Activated T-cell treated with anti-CD3 and anti-CD28 coated beads, Interleukin-2, amount 50 U/mL, for 1 hour (primary cell): ENCODE measurements at places on chromosomes 2 and 18.

DNA sequence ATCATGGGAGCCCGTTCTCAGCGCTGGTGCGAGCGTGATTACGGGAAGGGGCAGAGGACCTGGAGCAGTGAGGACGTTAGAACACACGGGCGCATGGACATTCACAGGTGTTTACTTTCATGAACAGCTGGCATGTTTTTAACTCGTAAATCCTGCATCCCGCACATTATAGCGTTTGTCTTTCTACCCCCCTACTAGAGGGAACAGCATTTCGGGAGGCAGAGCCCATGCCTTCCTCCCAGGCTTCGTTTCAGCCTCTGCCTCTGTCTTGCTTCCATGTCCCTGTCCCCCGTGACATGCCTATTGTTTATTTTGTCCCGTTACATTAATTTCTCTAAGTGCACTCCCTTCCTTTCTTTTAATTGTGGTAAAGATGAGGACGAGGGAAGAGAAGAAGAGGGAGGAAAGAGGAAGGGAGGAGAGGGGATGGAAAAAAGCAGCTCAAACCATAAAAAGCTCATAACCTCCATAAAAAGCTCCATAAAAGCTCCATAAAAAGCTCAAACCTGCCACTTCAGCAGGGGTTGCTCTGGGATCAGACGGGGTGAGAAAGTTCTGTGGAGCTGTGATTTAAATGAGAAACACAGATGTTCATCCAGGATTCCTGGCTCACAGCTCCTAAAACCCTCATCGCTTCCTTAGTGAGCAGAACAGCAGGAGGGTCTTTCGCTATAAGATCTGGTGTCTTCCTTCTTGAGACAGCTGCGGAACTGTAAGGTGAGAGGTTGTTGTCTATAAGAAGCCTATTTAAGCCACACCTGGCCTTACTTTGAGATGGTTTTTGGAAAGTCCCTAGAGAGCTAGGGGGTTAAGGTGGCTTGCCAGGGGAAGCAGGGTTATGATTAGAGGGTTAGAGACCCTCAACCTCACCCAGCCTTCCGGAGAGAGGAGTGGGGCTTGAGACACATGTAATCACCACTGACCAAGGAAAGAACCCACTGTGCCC is 66.6 kb upstream of the SNTG2 start:
- no peak for DNase-seq

DNA sequence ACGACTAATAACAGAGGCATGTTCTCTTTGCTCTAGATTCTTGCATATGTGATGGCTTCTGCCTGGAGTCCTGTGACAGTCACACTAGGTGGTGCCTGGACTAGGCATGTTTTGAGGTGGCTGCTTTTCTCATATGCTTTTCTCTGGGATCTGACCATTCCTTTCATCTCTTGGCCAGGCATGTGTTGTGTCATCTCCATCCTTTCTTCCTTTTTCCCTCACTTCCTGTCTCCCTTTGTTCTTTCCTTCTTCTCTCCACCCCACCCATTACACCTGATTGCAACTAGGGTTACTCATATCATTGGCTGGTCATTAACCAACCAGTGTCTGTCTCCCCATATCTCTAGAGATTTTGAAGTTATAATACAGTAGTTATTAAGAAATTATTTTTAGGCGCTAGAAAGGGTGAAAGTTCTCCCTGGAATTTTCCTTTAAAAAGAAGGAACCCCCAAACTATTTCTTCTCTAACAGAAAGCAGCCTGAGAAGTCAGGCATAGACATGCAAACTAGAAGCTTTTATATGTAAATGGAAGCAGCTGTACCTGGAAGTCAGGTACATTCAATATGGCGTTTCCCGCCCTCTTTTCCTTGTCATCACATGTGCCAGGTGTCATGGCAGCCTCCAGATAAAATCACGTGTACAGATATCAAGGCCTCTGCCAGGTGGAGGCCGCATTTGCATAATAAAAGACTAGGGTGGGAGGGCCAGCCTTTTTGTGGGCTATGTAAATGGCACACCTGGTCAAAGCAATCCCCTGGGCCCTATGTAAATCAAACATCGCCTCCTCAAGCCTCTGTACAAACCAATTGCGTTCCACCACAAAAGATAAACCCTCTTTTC is 220.4 kb upstream of the MEX3C start:
- no peak for DNase-seq

DNA sequence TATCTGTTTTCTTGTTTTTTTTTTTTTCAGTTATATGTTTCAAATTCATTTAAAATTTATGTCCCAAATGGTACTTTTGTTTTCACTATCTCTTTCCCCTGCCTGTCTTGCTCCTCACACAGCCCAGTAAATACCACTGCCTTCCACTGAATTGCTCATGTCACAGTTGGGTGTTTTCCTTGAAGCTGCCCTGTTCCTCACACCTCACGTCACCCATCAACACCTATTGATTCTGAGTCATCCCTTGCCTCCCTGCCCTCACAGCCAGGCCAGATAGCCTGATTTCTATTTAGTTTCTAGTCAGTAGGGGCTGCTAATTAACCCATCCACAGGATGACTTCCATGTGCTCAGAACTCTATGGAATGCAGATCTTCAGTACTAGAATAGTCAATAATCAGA is 25.3 kb downstream of the FSHR start:
- DNase-seq: no peak

DNA sequence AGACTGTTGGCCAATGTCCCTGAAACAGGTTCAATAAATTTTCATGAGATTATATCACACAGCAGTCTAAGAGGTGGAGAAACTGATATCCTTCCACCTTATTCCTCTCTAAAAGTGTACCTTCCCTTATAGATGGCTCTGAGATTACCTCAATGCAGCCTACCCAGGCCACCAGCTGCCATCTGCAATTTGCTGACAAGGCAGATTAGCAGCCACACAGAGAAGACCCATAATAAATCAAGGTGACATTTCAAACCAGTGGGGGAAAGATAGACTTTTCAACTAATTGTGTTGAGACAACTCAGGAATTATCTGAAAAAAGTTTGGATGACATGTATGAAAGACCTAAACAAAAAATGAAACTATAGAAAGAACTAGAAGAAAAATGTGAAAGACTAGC is 43.2 kb downstream of the ZBTB7C start:
- no peak for DNase-seq

DNA sequence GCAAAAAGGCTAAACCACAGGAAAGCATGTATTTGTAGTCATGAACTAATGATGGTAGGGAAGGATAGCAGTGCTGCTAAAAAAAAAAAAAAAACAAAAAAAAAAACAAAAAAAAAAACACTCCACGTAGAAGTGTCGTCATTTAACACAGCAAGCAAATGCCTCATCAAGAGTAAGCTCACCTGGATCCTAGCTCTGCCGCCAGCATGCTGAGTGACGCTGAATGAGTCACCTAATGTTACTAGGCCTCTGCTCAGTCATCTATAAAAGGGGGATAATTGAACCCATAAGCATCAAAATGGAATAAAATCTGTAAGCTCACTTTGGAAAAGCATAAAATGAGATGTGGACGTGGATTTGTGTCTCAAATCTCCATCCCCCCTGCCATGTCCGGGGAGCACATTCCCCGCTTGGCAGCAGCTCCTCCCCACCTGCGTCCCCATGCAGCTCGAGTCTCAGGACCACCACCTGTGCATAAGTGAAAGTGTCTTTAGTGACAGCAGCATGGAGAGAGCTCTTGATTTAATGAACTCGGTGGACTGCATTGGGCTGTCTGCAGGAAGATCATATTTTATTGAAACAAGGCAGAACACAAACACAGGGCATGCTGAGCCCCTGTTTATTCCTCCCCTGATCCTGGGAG is 427.5 kb downstream of the LRATD1 start:
- no peak for DNase-seq

DNA sequence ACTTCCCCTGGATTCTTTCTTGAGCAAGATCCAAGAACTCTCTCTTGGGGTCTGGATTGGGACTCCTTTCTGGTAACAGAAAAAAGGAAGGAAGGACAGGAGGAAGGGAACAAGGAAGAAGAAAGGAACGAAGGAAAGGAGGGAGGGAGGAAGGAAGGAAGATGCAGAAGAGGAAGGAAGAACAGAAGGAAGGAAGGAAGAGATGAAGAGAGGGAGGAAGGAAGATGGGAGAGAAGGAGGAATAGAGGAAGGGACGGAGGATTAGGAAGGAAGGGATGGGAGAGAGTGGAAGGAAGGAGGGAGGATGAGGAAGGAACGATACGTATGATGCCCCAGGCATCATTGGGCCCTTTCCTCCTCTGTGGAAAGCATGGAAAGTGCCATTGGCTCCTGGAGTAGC is 58.6 kb downstream of the CYP26B1 start:
- DNase-seq: no peak

DNA sequence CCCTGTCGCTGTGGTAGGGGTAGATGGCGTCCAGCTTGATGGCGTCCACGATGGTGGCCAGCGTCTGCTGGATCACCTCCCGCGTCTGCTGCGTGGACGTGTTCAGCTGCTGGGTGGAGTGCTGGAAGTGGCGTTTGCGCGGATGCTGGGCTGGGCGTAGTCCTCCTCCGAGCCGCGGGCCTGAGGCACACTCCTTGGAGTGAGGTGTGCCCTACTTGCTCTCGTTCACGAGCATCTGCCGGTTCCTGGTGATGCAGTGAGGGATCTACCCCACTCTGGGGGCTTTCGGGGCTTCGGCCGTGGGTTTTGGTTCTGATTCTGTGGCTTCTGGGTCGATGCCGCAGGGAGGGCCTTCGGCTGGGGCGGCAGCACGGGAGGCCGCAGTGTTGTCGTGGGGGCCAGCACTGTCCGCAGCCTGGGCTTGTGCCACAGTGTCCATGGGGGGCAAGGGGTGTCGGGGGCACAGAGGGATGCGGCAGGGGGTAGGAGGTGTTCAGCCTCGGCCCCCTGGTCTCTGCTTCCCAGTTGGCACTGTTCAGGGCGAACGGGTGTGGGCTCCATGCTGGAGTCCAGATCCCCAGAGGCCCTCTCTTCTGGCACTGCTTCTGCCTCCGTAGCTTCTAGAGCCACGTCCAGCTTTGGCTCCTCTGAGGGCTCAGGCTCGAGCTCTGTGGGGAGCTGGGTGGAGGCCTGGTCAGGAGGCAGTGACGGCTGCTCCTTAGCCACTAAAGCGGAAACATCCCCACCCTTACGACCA is 890.6 kb upstream of the LRRTM1 start:
- DNase-seq: no peak

DNA sequence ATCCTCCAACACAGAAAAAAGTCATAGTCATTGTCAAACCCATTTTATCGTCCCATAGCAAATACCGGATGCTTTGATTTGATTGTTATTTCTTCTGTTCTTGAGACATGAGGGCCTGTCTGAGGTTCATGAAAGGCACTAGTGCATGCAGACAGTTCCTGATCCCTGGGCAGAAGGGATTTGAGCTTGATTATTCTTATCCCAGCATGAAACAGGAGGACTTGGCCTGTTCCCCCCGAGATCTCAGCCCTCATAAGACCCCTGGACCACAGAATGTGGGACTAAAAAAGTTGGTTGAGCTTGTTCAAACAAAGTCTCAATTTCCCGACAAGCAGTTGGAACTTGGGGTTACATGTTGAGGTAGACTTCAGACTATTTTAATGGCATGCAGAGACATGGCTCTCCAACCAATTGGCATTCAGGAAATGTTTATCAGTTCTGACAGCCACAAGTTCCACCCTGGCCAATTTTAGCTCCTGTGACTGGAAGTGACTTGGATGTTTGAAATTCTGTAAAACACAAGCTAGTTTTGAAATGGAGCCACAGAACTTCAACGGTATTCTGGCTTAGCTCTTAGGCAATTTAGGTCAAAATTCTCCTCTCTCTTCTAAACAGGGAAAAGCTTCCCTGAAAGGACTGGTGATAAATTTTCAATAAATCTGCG is 366.9 kb upstream of the SLC14A2 start:
- no peak for DNase-seq

DNA sequence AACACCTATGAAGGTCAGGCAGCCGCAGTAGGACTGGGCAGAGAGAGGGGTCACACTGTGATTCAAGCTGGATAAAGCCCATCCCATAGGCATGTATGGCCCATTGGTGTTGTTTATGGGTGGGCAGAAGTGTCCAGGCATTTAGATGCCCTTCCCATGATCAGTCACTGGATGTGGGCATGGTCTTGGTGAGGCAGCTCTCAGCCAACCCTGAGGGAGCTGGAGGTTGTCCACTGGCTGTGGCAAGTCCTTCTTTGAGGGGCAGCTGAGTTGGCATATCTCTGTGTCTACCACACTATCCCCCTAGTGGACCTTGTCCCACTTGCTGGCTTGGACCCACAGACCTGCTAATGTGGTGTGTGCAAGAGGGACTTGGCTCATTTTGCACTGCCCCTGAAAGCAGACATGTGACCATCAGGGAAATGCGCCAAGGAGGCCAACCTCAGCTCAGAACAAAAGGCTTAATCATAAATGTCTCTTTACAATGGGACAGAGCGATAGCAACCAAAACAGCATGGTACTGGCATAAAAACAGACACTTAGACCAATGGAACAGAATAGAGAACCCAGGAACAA is 82.0 kb downstream of the TMEM17 start:
- no peak for DNase-seq

DNA sequence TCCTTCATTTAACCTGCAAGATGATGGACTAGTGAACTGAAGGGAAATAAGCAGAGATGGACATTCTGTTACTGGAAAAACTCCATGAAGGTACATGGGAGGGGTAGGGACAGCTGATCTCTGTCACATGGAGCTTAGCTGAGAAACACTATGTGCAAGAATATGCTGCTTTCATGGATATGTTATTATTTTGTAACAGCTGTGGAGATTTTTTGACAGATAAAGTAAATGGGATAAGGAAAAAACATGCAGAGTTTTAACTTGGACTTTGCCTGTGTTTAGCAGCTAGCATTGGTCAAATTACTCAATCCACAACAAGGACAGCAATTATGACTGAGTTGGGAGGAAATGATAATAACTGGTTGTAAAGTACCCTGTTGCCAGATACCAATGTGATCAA is 28.7 kb upstream of the HNRNPA3 start:
- no peak for DNase-seq

- no peak for DNase-seq
Observed at GRCh38 chr2:133734716-133735495, 166.6 kb upstream of the NCKAP5 start.

DNA sequence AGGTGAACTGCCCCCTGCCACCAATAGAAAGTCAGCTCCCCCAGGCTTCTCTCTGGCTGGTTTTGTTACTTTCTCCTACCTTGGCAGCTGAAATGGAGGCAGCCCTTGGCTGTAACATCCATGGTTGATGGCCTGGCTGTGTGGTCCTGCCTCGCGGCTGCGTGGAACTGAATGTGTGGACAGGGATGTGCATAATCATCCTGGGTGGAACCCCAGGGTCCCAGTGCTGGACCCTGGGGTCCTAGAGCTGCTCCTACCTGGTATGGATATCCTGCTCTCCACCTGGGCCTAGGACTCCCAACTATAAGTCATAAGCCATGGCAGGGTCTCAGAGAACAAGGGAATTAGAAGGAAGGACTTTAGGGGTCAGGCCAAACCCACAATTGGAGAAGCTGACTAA is 93.5 kb downstream of the CAPN13 start:
- DNase-seq: no peak

- DNase-seq: no peak
Observed at GRCh38 chr2:71503837-71504236, 50.5 kb downstream of the DYSF start.

- DNase-seq: no peak
Observed at GRCh38 chr2:181356526-181357130, 100.6 kb upstream of the ITGA4 start.

DNA sequence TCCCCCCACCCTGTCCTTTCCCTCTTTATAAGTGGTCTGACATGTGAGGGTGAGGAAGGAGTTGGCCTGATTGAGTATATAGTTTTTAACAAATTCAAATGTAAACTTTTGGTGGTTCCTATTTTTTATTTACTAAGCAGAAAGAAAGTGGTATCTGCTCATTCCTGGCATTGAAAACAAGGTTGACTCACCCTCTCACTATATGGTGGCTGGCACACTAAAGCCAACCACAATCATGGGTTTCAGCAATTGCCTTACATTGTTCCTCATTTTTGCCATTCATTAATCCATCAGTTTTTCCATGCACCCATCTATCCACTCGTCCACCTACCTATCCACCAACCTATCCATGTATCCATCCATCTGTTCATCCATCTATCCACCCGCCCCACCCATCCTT is 75.4 kb upstream of the IGFBP5 start:
- no peak for DNase-seq
